Lower lobe of right lung (tissue), 2 donors: ENCODE measurements at places on chromosomes 7 and 10. TPM values are rescaled to one million over a fixed set of nuclear protein-coding genes. Genes with fewer than 3 reads are reported as not detected.

GRCh38 chr7:90483251-90483650 lies 13.8 kb downstream of the PTTG1IP2 start:
- H3K36me3 ChIP-seq = no peaks in the 10 kb centered on the region
- no peak overlapping the region for H3K27ac ChIP-seq
- no peak for DNase-seq
- no peaks in the 10 kb centered on the region for H3K4me1 ChIP-seq

GRCh38 chr7:120987683-120988590 lies 574 bp upstream of the CPED1 start:
- peak overlapping the region; percentile 75 for H3K27ac ChIP-seq
- H3K4me1 ChIP-seq = peaks cover 29% of the 10 kb centered on the region
- peak overlapping the region; percentile 47 for H3K4me3 ChIP-seq
- no peaks in the 10 kb centered on the region for H3K36me3 ChIP-seq
- peak; percentile 92 for DNase-seq

DNA sequence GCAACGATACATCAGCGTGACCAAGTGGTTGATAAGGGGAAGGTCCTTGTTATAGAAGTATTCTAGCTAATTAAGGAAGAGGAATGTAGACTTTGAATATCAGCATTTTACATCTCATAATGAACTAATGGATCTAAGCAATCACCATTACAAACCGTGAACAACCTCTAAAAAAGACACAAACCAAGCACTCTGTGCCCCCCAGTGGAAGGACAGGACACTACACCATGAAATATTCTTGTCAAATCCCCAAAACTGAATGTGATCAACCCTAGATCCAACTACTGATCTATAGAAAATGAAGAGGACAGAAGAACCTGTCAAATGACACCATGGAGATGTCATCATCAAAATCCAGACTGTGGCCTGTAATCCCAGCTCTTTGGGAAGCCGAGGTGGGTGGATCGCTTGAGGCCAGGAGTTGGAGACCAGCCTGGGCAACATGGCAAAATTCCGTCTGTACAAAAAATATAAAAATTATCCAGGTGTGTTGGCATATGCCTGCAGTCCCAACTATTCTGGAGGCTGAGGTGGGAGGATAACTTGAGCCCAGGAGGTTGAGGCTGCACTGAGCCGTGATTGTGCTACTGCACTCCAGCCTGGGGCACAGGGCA lies 111.3 kb upstream of the CARD11 start:
- no peak overlapping the region for H3K27ac ChIP-seq
- no peak for DNase-seq
- no peak overlapping the region for H3K4me3 ChIP-seq
- H3K27me3 ChIP-seq = peaks cover 4% of the 10 kb centered on the region

DNA sequence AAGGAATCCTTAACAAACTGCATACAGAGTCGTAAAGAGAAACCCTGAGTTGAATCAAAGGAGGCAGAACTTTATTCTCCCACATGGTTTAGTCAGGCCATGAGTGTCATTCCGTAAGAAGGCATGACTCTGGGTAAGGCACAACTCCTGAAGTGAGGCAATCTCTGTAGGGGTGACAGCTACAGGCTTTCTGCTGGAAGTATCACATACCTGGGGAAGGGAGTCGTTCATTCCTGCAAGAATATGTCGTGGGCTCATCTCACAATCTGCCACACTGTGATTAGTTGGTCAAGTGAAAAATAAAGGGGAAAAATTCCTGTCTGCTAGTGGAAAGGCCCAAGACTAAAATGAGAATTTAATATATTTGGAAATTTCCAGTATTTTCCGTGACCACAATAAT lies 392.6 kb downstream of the POM121L12 start:
- no peaks in the 10 kb centered on the region for H3K4me1 ChIP-seq
- H3K27me3 ChIP-seq = no peaks in the 10 kb centered on the region
- no peak overlapping the region for H3K27ac ChIP-seq
- H3K4me3 ChIP-seq = no peak overlapping the region

DNA sequence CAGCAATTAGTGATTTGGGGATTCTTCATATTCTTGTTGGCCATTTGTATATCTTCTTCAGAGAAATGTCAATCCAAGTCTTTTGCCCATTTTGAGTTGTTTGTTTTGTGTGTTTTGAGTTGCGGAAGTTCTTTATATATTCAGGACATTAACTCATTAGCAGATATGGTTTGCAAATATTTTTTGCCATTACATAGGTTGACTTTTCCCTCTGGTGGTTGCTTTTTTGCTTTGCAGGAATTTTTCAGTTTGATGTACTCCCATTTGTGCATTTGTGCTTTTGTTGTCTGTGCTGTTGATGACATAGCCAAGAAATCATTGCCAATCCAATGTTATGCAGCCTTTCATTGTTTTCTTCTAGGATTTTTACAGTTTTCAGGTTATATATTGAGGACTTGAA lies 63.6 kb upstream of the DNAJC1 start:
- no peak for DNase-seq
- H3K4me1 ChIP-seq = no peaks in the 10 kb centered on the region
- H3K27ac ChIP-seq = no peak overlapping the region

GRCh38 chr10:62047960-62048383 lies 146.5 kb downstream of the ARID5B start:
- H3K4me3 ChIP-seq = no peak overlapping the region
- no peaks in the 10 kb centered on the region for H3K27me3 ChIP-seq
- peaks cover 66% of the 10 kb centered on the region for H3K4me1 ChIP-seq
- DNase-seq = no peak
- H3K36me3 ChIP-seq = peaks cover 14% of the 10 kb centered on the region
- H3K27ac ChIP-seq = peak overlapping the region; percentile 87

DNA sequence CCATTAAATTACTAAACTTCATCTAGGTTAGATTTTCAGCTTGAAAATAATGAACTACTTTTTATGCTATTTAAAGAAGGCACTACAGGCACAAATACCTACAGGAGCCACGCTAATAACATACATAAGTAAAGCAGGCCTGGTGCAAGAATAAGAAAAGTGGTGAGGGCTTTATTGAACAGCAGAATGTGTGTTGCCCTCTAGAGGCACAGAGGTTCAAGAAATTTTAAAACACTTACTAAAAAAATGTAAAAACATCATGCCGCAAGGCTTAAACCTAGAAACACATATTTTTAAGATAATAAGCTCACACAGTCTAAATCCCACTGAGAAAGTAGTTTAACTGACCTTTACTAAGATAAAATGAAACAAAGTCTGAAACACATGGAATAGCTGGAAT lies 20.3 kb downstream of the CACUL1 start:
- no peak overlapping the region for H3K4me3 ChIP-seq
- no peak for DNase-seq
- no peaks in the 10 kb centered on the region for H3K36me3 ChIP-seq
- no peak overlapping the region for H3K27ac ChIP-seq
- no peaks in the 10 kb centered on the region for H3K27me3 ChIP-seq
- H3K4me1 ChIP-seq = peaks cover 87% of the 10 kb centered on the region

GRCh38 chr10:44635176-44635575 lies 250.3 kb upstream of the CXCL12 start:
- H3K4me1 ChIP-seq = no peaks in the 10 kb centered on the region
- no peak overlapping the region for H3K4me3 ChIP-seq
- no peak for DNase-seq
- no peaks in the 10 kb centered on the region for H3K36me3 ChIP-seq
- no peak overlapping the region for H3K27ac ChIP-seq

GRCh38 chr10:86756511-86757112 lies at the start of gene BMPR1A:
TSS of gene BMPR1A (plus strand) at chr10:86756619. CDS start at chr10:86876019, 119,400 bp downstream.
- H3K27me3 ChIP-seq = peaks cover 21% of the 10 kb centered on the region
- peak within 1 kb of the TSS; percentile 82 for H3K4me3 ChIP-seq
- DNase-seq = no peak
- no peaks in the 10 kb centered on the region for H3K36me3 ChIP-seq

The C10orf71 gene
- total RNA-seq = not detected

The SAMD9 gene
- total RNA-seq = 24.3 TPM

The CSTF2T gene
- total RNA-seq = 16.4 TPM

The SLC39A12 gene
- total RNA-seq = 0.41 TPM
